ENCODE measurements at places on chromosomes 6 and 20.

GRCh38 chr6:47248446-47248845 lies 61.3 kb downstream of the TNFRSF21 start:
- no peak for DNase-seq

DNA sequence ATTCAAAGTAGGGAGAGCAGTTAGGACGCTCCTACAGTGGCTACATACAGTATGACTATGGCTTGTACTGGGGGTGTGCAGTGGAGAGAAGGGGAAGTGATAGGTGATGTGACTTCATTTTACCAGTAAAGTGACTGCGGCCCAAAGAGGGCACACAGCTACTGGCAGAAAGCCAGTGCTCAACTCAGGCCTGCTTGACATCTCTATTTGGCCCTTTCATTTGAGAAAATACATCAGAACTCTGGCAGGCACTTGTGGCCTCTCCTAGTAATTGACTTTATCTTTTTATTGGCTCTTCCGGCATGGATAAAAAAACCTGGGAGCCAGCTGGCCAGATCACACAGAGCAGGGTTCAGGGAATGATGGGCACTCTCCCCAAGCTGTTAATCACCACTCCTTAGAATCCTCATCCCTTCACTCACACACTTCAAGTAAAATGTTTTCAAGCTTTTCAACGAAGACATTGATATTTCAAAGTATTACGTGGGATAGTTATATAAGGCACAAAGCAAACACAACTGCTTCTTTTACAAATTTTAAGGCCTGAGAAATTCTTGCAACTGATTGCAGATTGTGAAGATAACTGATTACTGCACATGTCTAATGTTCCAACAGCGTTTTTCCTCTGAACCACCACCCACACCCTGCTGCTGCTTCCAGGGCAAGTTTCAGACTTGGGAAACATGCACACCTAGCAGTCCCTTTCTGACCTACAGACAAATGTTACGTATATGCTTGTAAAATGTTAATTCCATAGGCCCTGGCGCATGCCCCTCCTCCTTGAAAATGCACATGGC lies 73.5 kb downstream of the TNFRSF21 start:
- peak; percentile 76 for DNase-seq

DNA sequence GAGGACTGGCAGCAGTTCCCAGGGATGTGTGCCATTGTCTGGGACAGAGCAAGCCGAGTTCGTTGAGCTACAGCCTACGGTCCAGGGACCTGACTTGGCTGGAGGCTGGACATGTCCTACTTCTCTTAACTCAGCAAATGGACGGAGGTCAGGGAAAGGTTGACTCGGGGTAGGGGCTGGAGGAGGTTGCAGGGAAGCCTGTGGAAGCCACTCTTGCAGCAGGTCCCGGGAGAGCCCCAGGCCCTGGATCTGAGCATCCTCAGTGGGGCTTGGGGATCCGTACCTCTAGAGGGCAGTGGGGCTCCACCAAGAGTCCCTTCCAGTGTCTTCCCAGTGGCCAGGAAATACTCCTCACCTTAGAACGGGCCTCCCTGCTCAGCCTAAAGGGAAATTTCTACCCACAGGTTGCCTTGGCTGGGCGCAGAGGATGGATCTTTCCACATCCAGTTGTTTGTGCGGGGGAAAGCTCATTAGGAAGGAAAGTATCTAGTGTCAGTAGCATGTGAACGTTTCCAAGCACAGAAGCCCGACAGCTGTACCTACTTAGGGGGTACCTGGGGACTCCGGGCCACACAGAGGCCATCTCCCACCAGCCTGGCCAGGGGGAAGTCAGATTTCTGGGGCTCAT lies 170.2 kb downstream of the NFATC2 start:
- DNase-seq, result peak; percentile 50

DNA sequence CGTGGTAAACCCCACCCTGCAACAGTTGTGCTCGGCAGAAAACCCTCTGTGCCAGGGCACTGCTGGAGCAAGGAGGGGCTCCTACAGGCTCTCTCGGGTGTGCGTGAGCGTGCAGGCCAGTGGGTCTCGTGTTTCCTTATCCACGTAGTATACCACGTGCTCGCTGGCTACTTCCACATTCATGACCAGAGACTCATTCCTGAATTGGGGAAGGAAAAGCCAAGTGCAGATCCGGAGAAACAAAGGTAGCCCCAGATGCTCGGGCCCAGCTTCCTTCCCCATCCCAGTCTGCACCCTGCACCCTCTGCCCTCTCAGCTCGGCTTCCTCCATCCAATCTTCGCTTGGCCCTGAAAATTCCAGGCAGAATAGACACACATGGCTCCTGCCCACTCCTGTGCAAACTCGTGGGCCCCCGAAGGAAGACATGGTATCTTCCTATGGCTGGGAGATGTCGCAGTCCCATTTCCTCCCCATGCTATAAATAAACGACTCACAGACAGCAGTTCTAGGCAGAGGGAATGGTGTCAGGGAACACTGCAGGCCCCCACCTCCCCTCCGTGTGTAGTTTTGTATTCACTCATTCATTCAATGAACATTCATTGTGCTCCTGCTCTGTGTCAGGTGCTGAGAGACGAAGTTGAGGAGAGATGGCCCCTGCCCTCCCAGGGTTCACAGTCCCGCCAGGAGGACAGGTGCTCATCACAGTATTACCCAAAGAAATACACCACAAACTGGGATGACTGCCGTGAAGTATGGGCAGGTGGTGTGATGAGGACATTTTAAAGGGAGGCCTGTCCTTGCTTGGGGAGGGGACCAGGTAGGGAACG lies 29.6 kb downstream of the NPEPL1 start:
- DNase-seq, result no peak

DNA sequence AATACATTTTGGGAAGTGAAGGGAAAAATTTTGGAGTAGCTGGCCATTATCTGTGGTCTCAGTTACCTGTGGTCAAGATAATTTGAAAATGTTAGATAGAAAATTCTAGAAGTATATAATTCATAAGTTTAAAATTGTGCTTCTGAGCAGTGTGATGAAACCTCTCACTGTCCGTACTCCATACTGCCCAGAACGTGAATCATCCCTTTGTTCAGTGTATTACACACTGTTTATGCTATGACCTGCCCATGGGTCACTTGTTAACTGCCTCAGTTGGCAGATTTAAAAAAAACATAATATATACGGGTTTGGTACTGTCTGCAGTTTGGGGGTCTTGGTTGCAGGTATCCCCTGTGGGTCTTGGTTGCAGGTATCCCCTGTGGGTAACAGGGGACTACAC lies 4.1 kb upstream of the CALHM5 start:
- DNase-seq, result no peak

- DNase-seq, result no peak
These were observed 855 bp upstream of the WFDC5 start for GRCh38 chr20:45115829-45116228.

DNA sequence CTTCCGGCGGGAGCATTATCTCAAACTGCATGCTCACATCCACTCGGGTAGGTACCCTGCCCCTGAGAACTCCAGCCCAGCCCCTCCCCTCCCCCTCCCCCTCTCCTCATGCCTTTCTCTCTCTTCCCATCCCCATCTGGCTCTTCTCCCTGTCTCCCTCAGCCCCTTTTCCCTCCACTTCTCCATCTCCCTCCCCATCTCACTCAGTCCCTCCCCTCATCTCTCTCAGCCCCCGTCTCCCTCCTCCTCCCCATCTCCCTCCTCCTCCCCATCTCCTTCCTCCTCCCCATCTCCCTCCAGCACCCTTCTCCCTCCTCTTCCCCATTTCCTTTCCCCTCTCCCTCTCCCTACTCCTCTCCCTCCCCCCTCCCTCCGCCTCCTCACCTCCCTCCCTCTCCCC lies 27.3 kb upstream of the CHMP4B start:
- DNase-seq, result no peak

GRCh38 chr20:17505636-17506517 lies 25.3 kb downstream of the BFSP1 start:
- no peak for DNase-seq

All from SHP77 (cell line).